ENCODE measurements at places on chromosomes 1 and 21.

GRCh38 chr1:41305576-41306363 is 55.5 kb upstream of the FOXO6 start:
- DNase-seq, result peak; percentile 42

DNA sequence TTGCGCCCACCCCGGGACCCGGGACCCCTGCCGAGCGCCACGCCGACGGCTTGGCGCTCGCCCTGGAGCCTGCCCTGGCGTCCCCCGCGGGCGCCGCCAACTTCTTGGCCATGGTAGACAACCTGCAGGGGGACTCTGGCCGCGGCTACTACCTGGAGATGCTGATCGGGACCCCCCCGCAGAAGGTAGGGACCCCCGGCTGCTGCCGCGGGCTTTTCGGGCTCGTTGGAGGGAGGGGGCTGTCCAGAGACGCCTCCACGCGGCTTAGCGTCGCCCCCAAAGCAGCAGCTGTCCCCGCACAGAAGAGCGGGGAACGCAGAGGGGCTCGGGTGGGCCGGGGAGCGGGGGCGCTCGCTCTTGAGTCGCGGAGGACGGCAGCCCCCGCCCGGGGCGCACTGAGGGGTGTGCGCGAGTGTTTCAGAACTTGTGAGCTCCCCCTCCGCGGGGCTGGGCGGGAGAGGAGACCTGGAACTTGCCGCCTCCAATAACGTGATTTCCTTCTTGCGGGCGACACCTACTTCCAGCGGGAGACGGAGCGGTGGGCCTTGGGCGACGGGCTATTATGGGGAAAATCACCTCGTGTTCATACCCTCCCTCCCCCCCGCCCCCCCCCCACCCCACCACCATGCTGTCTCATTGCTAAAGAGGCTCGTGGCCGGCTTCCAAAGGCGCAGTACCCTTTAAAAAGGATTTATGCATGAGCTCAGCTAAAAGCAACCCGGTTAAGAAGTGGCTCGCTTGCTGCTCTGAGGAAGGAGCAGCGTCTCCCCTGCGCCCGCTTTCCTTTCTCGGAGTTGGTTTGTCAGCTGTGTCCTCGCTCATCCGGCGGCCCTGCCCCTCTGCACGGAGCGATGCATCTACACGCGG is 664 bp downstream of the BACE2 start:
- DNase-seq, result no peak

- DNase-seq, result peak; percentile 36
Measured at GRCh38 chr1:65277605-65278347, 31.6 kb upstream of the DNAJC6 start.

GRCh38 chr1:99737016-99737415 is 29.4 kb downstream of the FRRS1 start:
- peak; percentile 59 for DNase-seq

DNA sequence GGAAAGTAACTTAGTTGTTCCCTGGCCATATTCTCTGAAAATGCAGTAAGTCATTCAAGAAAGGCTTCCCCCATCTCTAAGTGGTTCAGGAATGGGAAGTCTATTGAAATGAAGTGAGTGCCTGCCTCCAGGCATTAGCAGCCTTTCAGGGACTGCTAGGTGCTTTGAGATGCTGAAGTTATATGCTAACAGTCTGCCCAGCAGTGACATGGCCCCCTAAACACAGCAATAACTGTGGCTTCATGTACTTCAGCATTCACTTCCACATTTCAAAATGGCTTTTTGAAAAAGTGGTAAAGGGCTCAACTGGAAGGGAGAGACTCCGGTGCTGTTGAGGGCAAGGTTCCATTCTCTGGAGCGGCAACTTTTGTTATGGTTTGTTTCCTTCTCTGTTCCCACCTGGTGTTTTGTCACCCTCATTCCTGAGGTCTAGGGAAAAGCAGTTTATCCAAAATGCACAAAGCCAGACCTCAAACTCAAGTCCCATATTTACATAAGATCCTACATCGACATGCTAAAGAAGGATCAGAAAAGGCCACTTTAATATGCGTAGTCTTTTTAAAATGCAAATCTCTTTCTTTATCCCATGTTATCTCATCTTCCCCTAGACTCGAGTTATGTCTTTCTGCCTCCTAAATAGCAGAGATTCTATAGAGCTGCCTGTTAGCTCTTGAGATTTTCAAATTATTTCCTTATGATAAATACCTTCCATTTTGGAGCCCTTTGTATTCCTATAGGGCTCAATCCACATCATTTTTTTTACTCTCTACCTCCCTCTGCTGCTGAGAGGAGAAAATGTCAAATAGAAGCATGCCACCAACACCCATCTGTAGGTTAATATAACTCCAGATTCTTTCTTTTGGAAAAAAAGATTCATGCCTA is 34.2 kb upstream of the LRRC8C start:
- no peak for DNase-seq

GRCh38 chr1:244968471-244968871 is 104.1 kb upstream of the HNRNPU start:
- DNase-seq, result peak; percentile 78
